ENCODE measurements at places on chromosomes 4 and X. TPM values are rescaled to one million over a fixed set of nuclear protein-coding genes. Genes with fewer than 3 reads are reported as not detected.

- no peaks in the 10 kb centered on the region for H3K36me3 ChIP-seq
- no peak for DNase-seq
- no peak overlapping the region for H3K27ac ChIP-seq
- H3K4me3 ChIP-seq = no peak overlapping the region
- no peaks in the 10 kb centered on the region for H3K27me3 ChIP-seq
Observed at GRCh38 chr4:48259748-48260147, 9.9 kb downstream of the TEC start.

- no peaks in the 10 kb centered on the region for H3K27me3 ChIP-seq
- H3K36me3 ChIP-seq = no peaks in the 10 kb centered on the region
- H3K4me3 ChIP-seq = no peak overlapping the region
Observed at GRCh38 chr4:161799710-161800109, 364.1 kb downstream of the FSTL5 start.

DNA sequence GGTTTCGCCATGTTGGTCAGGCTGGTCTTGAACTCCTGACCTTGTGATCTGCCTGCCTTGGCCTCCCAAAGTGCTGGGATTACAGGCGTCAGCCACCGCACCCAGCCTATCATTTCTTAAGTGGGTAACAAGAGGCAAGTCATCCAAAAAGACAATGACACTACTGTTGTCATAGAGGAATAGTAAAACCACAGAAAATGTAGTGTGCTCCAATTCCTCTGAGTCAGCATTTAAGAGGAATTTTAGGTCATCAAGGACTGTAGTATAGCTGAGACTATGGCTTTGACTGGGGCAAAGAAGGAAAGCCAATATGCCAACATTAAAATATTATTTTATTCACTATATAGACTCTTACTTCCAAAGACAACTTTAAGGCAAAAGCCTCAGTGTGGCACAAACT lies 48.4 kb downstream of the ATP8A1 start:
- H3K36me3 ChIP-seq = no peaks in the 10 kb centered on the region
- no peak overlapping the region for H3K27ac ChIP-seq
- no peaks in the 10 kb centered on the region for H3K27me3 ChIP-seq
- no peak overlapping the region for H3K4me3 ChIP-seq

DNA sequence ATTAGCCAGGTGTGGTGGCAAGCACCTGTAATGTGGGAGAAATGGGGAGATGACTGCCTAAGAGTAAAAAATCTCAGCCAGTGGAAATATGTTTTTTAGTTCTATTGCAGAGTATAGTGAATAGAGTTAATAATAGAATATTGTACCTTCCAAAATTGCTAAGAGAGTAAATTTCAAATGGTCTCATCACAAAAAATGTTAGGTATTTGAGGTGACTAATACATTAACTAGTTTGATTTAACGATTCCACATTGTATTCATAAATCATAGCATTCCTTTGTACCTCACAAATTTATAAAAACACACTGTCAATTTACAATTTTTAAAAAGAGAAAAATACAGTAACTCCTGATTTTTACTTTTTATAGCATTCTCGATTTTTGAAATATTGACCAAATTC lies 681.5 kb upstream of the EPHA5 start:
- H3K4me1 ChIP-seq = no peaks in the 10 kb centered on the region
- no peak overlapping the region for H3K4me3 ChIP-seq
- H3K36me3 ChIP-seq = no peaks in the 10 kb centered on the region
- no peaks in the 10 kb centered on the region for H3K27me3 ChIP-seq
- H3K27ac ChIP-seq = no peak overlapping the region

DNA sequence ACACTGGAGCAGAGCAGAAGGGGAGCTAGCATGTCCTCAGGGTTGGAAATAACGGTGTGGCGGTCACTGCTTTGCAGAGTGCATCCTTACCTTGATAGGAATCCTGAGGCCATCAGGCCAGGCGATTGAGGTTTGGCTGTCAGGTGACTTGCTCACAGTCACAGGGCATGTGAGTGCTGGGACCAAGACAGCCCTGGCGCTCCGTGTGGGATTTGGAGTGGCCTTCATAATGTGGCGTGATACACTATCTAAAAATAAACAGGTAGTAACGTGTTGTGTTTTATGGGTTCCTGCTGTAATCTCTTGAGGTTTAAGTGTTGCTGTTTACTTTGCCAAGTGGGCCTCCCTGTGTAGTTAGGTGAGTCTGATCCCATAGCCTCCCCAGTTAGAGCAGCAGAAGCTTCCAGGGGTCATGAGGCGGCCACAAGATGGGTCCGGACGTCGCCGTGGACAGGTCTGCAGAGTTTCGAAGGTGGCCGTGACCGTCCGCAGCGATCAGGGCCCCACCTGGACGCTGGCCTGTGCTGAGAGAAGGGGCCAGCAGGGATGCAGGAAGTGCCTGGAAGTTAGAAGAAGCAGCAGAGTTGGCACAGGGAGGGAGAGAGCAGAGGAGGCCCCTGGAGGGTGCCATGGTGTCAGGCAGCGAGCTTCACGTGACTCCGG lies 27.7 kb downstream of the RGS12 start:
- DNase-seq = no peak
- H3K4me1 ChIP-seq = no peaks in the 10 kb centered on the region
- no peaks in the 10 kb centered on the region for H3K27me3 ChIP-seq
- H3K27ac ChIP-seq = no peak overlapping the region
- no peak overlapping the region for H3K4me3 ChIP-seq

DNA sequence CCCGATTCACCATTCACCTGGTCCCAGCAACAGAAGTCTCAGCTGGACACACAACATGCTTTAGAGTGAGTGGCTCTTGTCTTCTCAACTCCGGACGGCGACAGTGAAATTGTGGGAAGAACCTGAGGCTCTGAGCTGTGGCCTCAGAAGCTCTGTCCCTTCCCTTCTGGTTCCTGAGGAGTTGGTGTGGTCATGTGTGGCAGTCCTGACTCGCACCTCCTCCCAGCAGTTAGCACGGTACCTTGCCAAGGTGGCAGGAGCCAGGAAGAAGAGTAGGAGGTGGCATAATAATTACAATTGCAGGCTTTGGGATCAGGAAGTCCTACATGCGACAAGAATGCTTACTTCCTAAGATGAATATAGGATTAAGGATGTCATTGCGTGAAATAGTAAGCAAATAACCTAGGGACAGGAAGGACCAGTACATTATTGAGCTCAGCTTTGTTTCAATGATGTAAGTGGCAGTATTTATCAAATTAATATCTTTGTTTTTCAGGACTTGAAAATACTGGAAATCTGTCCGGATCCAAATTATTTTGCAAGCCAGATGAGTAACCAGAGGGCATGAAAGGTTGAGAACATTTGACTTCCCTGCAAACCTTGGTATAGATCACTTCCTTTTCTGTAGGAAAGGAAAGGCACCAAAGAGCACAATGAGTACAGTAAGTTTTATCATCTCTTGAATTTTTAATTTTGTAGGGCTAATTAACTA lies 21.1 kb downstream of the RNF4 start:
- peak; percentile 22 for DNase-seq
- peak overlapping the region; percentile 91 for H3K27ac ChIP-seq
- H3K36me3 ChIP-seq = peaks cover 50% of the 10 kb centered on the region
- H3K4me1 ChIP-seq = peaks cover 32% of the 10 kb centered on the region

- no peak overlapping the region for H3K27ac ChIP-seq
- H3K4me3 ChIP-seq = peak overlapping the region; percentile 71
- peaks cover 52% of the 10 kb centered on the region for H3K27me3 ChIP-seq
- no peak for DNase-seq
Observed at GRCh38 chr4:185470501-185471195, 885 bp downstream of the CCDC110 start.

DNA sequence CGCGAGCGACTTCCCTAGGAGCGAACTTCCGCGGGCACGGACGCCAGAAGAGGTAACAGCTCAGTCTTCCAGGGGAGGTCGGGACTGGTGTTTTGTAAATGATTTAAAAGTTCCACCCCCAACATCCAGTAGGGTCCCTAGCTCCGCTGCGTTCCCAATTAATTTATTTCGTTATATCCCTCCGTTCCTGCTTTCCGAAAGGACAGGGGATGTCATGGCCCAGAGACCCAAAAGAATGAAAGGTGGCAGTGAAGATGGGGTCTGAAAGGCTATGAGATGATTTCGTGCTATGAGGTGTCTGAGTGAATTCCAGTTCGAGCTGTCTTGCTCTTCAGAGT lies 373 bp upstream of the SMIM43 start:
- H3K4me1 ChIP-seq = peaks cover 9% of the 10 kb centered on the region
- DNase-seq = no peak
- H3K27me3 ChIP-seq = no peaks in the 10 kb centered on the region
- peak overlapping the region; percentile 65 for H3K4me3 ChIP-seq

DNA sequence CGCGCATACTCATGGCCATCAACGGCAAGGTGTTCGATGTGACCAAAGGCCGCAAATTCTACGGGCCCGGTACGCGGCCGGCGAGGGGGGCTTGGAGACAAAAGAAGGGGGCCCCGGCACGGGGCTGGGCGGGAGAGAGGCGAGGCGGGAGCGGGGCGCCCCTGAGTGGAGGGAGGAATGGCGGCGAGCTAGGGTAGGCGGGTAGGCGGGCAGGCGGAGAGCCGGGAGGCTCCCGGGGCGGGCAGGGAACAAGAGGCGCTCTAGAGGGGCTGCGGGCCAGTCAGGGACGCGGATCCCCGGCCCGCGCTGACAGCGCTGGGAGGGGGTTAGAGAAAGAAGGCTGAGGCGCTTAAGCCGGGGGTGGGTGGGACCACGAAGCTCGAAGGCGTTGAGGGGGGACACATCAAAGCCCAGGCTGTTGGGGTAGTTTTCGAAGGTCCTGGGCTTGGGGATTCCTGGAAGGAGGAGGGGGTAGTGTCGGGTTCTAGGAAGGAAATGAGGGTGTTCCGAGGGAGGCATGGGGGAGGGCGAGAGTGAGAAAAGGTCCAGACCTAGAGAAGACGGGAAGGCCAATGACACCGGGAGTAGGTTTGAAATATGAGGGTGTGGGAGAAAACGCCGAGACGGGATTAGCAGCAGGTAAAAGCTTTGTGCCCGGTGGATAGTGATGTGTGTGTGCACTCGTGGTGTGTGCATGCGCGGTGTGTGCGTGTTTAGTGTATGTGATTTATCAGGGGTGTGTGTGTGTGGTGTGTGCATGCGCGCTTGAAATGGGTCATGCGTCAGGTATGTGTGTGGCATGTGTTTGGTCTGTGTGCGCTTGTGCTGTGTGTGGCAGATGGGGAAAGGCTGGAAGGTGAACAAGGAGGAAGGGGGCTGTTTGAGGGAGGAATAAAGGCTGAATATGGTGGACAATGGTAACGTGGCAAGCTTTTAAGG lies 807 bp downstream of the PGRMC1 start:
- peak; percentile 25 for DNase-seq
- H3K27ac ChIP-seq = peak overlapping the region; percentile 55
- H3K4me3 ChIP-seq = peak overlapping the region; percentile 76
- no peaks in the 10 kb centered on the region for H3K36me3 ChIP-seq

DNA sequence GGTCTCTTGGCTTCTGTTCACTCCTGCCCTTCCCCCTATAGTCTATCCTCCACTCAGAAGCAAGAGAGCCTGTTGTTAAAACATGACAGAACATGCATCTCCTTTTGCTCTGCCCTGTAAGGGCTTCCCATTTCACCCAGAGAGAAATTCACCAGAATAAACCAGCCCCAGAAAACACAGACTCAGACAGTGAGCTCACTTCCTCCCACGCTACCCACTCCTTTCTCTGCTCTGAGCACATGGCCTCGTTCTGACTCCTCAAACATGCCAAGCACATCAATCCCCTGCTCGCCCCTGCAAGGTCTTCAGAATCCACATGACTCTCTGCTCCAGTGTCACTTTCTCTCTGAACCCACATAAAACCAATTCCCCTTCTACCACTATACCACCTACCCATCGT lies 50.4 kb downstream of the MID1 start:
- no peak for DNase-seq
- H3K4me1 ChIP-seq = peaks cover 25% of the 10 kb centered on the region
- H3K27me3 ChIP-seq = no peaks in the 10 kb centered on the region
- no peak overlapping the region for H3K4me3 ChIP-seq

GRCh38 chrX:119231936-119232445 lies 4.1 kb upstream of the PGRMC1 start:
- no peak overlapping the region for H3K4me3 ChIP-seq
- no peak overlapping the region for H3K27ac ChIP-seq
- H3K4me1 ChIP-seq = peaks cover 16% of the 10 kb centered on the region
- DNase-seq = no peak
- H3K27me3 ChIP-seq = peaks cover 72% of the 10 kb centered on the region

DNA sequence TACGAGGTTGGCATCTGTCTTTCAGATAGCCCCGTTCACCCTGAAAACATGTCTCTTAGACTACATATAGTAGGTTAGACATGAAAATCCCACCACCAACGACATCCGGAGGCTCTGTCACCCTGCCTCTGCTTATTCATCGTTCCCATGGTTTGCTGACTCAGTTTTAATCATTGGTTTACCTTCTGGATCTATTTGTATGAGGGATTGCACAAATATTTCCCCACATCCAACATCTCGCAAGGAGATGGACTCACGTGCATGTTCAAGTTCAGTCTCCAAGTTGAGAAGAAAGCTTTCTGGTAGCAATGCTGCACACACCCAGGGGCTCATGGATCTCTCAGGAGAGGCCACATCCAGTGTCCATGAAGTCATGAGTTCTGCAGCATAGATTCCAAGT lies 10.8 kb downstream of the CETN2 start:
- H3K36me3 ChIP-seq = no peaks in the 10 kb centered on the region
- H3K27ac ChIP-seq = no peak overlapping the region
- DNase-seq = peak; percentile 12
- no peak overlapping the region for H3K4me3 ChIP-seq
- H3K27me3 ChIP-seq = no peaks in the 10 kb centered on the region
- peaks cover 4% of the 10 kb centered on the region for H3K4me1 ChIP-seq

- H3K4me3 ChIP-seq = no peak overlapping the region
- H3K36me3 ChIP-seq = peaks cover 16% of the 10 kb centered on the region
- no peaks in the 10 kb centered on the region for H3K4me1 ChIP-seq
Observed at GRCh38 chrX:2263203-2263602, 237.6 kb downstream of the DHRSX start.

- H3K27ac ChIP-seq = no peak overlapping the region
- peaks cover 5% of the 10 kb centered on the region for H3K4me1 ChIP-seq
Observed at GRCh38 chrX:9770319-9770718, 4.7 kb upstream of the GPR143 start.

GRCh38 chr4:38983291-38983690 lies 48.9 kb downstream of the TMEM156 start:
- DNase-seq = no peak
- H3K4me3 ChIP-seq = no peak overlapping the region
- no peaks in the 10 kb centered on the region for H3K27me3 ChIP-seq
- H3K36me3 ChIP-seq = no peaks in the 10 kb centered on the region

DNA sequence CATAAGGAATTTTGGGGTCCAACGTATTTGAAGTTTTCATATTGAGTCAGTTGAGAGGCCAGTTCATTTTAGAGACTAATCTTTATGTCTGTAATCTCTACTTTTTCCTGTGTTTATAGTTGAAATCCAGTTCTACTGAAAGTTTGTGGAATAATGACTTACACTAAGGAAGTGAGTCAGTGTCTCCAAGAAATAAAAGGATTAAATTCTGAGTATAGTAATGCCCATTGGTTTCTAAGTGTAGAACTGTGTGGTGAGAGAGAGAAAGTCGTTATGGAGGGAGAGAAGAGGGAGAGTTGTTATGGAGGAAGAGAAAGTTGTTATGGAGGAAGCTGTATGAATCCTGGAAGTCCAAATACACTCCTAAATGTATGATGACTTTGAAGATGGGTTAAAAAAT lies 264.6 kb upstream of the HAND2 start:
- DNase-seq = no peak
- no peaks in the 10 kb centered on the region for H3K4me1 ChIP-seq
- H3K27me3 ChIP-seq = peaks cover 15% of the 10 kb centered on the region
- no peak overlapping the region for H3K4me3 ChIP-seq
- no peaks in the 10 kb centered on the region for H3K36me3 ChIP-seq

- no peak for DNase-seq
- H3K27me3 ChIP-seq = no peaks in the 10 kb centered on the region
- H3K4me1 ChIP-seq = no peaks in the 10 kb centered on the region
- no peaks in the 10 kb centered on the region for H3K36me3 ChIP-seq
- no peak overlapping the region for H3K27ac ChIP-seq
- no peak overlapping the region for H3K4me3 ChIP-seq
Observed at GRCh38 chr4:119005928-119006460, 117.3 kb downstream of the SYNPO2 start.

Gene STPG2
- 0.61 TPM for total RNA-seq

Gene C4orf46
- total RNA-seq = 6.3 TPM

Gene P2RY10
- total RNA-seq = not detected

Gene ARHGAP10
- total RNA-seq = 24.6 TPM
